Stimulated activated CD4-positive, alpha-beta T cell treated with anti-CD3 and anti-CD28 coated beads, Interleukin-15, amount 100 ng/mL, for 1 hour (primary cell): ENCODE measurements at places on chromosomes 7 and 10.

DNA sequence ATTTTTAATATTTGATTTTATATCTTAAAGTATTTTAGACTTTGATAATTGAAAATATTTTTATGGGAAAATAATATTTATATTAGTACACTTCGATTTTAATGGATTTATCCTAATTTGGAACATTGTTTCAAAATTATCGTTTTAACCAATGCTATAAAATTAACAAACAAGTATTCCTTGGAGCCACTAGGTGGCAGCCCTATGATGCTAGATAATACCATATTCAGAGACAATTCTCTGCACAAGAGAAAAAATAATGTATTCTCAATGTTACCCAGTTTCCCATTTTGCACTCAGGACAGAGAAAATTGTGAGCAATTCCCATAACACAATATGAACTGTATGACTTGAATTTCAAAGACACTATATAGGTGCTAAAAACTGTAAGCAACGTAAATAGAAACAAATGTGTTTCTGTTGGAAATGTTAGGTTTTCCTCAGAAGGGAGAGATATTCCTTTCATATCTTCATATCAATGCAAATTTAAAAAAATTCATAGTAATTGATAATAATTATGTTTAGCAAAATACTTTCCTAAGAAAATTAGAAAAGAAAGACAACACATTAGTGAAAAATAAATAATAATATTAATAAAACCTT lies 237.8 kb downstream of the SEMA3E start:
- DNase-seq, result no peak

DNA sequence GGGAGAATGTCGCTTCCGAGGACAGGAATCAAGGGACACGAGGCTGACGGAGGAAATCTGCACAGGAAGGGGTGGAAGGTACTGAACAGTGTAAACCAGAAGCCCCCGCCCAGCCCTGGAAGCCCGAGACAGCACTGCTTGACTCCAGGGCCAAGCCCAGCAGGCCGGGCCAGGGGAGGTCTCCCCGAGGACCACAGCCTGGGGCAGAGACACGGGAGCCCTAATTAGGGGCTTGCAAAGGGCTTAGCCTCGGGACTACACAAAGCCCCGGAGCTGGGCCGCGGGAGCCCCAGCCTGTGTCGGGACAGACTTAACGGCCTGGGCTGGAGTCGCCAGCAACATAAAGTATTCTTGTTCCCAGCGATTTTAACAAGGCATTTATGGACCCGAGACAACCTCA lies 50.8 kb downstream of the OAT start:
- no peak for DNase-seq

DNA sequence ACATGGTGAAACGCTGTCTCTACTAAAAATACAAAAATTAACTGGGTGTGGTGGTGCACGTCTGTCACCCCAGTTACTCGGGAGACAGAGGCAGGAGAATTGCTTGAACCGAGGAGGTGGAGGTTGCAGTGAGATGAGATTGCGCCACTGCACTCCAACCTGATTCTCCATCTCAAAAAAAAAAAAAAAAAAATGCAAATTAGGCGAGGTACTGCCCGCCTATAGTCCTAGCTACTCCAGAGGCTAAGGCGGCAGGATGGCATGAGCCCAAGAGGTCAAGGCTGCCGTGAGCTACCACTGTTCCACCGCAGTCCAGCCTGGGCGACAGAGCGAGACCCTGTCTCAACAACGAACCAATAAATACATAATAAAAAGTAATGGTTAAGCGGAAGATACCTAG lies 1.1 kb upstream of the EIF4H start:
- no peak for DNase-seq

DNA sequence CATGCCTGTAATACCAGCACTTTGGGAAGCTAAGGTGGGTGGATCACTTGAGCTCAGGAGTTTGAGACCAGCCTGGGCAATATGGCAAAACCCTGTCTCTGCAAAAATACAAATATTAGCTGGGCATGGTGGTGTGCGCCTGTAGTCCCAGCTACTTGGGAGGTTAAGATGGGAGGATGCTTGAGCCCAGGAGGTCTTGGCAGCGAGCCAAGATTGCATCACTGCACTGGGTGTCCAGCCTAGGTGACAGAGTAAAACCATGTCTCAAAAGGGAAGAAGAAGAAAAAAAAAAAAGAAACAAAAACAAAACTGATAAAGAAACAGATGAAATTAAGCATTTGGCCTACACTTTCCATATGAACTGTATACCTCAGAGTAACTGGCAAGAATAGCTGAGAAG lies 319.2 kb downstream of the PARD3 start:
- no peak for DNase-seq

DNA sequence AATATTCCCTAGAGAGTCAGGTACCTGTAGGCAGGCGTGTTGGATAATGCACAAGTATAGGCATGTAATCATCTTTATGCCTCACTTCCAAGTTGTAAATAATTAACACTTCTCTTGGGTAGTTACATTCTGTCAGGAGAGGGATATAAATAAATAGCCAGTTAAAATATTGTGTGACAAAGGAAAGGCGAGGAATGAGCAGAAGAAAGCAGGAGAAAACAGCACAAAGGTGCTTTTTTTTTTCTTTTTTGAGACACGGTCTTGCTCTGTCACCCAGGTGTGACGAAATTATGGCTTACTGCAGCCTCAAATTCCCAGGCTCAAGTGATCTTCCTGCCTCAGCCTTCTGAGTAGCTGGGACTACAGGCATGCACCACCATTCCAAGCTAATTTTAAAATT lies 99.2 kb upstream of the LYZL2 start:
- DNase-seq, result no peak

DNA sequence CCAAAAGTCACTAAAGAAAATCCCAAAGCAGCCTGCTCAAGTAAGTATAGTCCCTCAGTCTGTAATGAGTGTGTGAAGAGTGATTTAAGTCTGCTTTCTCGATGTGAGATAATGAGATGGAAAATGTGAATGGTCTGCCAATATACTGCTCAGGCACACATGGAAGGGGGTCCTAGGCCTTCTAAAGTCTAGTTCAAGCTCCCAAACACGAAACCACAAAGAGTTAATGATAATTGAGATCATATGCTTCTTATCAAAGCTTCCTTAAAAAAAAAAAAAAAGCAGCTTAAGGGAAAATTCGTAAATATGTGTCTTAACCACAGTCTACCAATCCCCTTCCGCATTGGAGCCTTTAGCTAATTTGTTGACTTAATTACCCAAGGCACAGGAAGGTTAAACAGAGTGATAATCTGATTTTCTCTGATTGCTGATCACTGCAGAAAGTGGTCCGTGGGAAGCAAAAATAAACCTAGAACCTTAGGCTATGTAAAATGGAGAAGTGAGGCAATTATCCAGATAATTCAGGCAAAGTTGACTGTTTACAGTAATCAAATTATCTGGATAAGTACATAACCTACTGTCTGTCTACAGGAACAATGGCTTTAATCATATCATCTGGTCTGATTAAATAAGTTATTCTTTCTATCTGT lies 172.9 kb downstream of the MBL2 start:
- DNase-seq, result no peak

GRCh38 chr7:121019018-121019417 lies 30.5 kb downstream of the CPED1 start:
- no peak for DNase-seq
